Activated T-helper 1 cell treated with Interleukin-2 at 50 U/mL for 16 hours (primary cell): ENCODE measurements at places on chromosomes 6 and 20.

- no peak for DNase-seq
These were observed 30.8 kb upstream of the RUNX2 start for GRCh38 chr6:45297320-45297719.

DNA sequence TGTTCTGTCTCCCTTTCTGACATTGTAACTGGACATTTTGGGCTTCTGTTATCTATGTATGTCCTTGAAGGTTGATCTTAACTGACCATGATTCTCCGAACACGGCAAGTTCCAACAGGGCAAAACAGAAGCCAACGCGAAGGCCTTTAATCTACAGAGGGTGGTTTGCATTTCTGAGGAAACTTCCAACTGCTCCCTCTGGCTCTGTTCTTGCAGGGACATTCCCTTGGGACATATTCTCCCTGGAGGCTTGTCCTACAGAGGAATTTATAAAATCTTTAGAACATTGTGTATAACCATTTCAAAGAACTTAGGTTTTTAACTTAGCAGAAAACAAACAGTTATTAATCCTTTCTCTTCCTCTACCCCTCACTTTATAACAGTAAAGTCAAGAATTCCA, 189.0 kb upstream of the CDYL start:
- DNase-seq: no peak

DNA sequence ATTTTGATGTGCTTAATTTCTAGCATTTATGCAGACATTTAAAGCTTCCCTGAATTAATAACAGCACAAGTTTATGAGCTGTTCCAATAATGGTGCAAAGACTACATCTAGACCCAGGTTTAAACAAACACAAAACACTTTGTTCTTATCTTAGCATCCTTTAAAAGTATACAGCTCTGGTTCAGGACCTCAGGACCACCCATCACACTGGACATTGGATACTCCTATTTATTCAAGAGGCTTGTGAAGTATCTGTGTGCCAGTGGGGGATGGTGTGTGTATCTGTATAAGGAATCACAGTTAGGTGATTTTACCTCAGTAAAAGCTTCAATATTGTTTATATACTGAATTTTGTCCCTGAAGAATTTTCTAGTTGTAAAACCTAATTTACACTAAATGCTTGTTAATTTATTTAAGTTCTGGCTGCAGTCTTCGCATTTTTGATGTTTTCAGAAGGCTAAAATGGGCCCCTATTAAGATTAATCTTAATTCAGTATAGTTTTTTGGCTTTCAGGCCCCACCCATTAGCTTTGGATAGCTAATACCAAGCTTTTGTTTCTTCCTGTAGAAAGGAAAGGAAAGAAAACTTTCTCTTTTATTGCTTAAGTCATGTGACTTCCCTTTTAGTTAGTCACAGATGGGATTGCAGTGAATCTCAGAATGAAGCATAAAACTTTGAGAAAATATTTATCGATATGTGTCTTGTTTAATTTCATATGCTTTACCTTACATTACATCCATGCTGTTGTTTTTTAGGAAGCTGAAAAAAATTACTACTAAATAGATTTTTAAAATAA, 13.1 kb downstream of the LIN28B start:
- DNase-seq: no peak

DNA sequence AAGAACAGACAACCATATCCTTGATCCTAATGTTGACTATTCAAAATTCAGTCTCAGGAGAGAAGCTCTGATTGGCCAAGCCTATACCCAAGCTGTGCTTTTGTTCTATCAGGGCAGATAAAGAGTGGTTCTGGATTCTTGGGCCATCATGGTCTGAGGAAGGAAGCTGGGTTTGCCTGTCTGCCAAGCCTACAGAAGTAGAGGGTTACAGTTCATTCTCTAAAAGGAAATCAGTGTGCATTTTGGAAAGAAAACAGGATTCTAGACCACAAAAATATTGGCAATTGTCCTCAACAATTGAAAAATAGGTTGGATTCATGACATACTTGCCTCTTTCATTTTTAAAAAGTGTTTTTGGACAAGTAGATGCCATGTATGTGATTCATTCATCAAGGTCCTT, 145.4 kb upstream of the BMP2 start:
- no peak for DNase-seq

- DNase-seq: no peak
These were observed 26.1 kb upstream of the IPCEF1 start for GRCh38 chr6:154382740-154383139.

DNA sequence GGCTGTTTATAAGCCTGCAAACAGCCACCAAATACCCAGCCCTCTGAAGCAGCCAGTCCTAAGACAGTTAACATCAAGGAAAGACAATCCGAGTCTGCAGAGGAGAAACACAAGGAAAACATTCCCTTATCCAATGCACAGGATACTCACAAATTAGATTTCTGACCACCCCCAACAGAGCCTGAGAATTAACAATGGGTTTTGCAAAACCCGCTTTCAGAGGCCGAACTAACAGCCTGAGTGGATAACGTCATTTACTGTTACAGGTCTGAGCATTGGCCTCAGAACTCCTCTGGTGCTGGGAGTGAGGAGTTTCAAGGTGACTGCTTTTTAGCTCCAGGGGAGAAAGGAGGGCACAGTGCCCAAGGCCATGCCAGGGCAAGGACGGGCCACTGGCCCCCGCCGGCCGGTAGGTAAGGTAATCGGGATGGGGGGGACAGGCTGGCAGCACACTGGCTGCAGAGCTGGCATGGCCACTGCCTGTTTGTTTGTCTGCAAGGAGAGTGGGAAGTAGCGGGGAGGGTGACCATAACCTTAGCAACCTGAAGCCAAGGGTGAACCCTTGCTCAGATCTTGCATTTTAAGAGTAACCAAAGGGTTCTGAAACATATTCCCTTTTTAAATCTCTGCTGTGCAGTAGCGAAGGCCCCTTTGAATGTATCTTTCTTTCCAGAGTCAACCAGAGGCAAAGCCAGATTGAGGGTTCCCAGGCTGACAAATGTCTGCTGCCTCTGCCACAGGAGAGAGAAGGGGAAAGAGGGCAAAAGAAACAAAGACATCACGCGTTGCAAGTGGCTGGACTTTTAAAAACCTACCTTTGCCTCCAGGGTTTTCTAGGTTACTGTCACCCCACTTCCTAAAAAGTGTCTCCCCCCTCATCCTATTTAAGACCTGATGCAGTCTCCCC, 3.9 kb downstream of the ZMYND8 start:
- no peak for DNase-seq

DNA sequence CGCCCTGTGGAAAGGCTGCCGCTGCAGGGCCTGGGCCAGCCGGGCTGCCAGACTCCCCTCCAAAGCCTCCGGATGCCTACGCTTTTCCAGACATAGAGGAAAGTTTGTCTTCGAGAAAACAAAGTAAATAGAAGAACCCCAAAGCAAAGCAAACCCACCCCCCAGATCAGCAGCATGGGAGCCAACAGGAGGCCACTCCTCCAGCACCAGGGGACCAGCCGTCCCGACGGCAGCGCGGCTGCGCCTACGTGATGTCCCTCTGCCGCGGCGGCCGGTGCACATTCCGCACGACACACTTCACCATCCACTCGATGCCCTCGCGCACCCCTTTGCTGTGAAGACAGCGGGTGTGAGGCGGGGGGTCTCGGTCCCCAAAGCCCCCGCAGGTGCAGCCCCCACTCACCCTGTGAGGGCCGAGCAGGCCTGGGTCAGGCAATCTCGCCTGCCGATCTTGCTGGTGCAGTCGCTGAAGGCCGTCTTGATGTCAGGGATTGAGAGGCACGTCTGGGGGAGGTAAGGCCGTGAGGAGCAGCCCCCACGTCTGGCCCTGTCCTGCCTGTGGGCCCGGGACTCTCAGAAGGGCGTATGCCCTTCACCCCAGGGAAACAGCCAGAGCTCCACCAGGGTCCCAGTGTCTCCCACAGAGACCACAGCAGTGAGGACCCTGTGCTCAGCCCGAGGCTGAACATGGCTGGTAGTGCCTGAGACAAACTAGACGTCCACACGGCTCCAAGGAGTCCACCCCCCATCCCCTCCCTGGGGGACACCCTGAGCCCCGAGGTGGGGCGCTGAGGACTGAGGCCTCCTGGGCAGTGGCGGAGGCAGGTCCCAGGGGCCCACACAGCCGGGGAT, 4.0 kb downstream of the TNFRSF6B start:
- no peak for DNase-seq

DNA sequence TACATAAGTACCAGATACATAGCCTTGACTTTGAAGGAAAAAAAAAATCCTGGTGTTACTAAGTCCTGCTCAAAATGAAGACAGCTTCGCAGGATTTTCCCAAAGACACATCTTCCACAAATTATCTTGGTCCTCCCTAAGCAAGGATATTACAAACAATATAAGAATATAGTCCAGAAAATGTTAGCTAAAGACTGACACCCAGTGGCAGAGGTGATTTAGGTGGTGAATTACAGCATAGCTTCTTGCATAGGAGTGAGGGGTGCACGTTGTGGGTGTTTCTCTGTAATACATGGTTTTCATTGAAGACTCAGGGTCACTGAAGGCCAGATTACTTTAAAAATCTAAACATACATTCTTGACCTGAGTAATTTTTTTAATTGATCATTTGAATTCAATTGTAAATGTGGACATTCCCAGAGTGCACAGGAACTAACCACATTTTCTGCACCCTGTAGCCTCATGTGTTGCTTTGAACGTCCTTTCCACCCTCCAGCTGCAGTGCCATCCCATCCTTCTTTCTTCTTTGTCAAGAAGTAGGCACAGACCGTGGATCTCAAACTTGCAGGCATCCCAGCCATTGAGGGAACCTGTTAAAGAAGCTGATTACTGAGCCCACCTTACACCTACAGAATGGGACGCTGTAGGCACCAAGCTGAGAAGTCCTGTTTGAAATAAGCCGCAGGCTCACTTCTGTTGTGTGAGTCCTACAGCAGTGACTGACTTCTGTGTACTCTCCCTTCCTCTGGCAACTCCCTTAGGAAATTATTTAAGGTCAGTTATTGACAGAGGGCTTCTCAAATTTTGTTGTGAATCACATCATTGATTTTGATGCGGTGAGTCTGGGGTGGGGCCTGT, 102.6 kb downstream of the PERP start:
- no peak for DNase-seq

- DNase-seq: no peak
These were observed 378 bp upstream of the ERVFRD-1 start for GRCh38 chr6:11111769-11112437.
